Stimulated activated CD4-positive, alpha-beta T cell treated with anti-CD3 and anti-CD28 coated beads, Interleukin-1b, Interleukin-23, amount 100 ng/mL, for 1 hour (primary cell): ENCODE measurements at places on chromosomes 13 and 19.

DNA sequence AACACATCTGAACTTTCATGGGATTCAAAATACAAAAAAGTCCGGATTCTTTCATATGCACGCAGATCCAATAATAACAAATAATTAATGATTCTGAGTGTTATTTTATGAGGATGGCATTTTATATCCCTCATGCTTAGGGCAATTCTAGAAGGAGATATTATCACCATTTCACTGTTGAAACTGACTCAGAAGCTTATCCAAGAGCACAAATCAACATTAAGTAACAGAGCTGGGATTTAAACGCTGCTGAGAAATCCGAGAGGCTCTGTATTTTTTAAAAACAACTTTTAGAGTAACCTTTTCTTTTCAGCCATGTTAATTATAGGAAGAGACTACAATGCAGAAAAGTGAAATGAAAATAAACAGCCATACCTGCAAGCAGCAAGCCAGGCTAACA is 30.3 kb downstream of the ATP7B start:
- DNase-seq = no peak

DNA sequence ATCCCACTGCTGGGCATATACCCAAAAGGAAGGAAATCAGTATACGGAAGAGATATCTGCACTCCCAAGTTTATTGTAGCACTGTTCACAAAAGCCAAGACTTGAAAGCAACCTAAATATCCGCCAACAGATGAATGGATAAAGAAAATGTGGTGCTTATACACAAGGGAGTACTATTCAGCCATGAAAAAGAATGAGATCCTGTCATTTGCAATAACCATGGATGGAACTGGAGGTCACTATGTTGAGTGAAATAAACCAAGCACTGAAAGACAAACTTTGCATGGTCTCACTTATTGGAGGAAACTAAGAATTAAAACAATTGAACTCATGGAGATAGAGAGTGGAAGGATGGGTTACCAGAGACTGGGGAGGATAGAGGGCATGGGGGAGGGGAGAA is 6.5 kb upstream of the SIGLEC14 start:
- no peak for DNase-seq

DNA sequence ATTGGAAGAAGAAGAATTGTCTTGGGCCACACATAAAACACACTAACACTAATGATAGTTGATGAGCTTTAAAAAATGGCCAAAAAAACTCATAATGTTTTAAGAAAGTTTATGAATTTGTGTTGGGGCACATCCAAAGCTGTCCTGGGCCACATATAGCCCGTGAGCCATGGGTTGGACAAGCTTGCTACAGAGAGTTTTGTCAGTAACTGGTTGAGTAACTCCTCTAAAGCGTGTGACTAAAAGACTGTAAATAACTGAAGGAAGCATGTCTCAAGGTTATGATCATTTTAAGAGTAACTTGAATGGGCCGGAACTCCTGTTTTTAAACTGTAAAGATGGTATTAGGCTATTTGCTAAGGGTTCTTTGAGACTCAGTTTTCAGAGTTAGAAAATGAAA is 118.0 kb downstream of the KL start:
- no peak for DNase-seq

- DNase-seq = no peak
These were observed 312.6 kb downstream of the SLITRK6 start for GRCh38 chr13:85486663-85487062.

GRCh38 chr19:29499921-29500590 is 25.7 kb upstream of the VSTM2B start:
- DNase-seq = no peak

GRCh38 chr13:63344711-63345110 is 1929.1 kb upstream of the PCDH20 start:
- no peak for DNase-seq

- no peak for DNase-seq
These were observed 34.4 kb upstream of the ZNF562 start for GRCh38 chr19:9709305-9709704.
